Hematopoietic multipotent progenitor cell treated with erythropoietin and hydrocortisone succinate and interleukin-3 and kit ligand, for 8 days (in vitro differentiated cells): ENCODE measurements at places on chromosomes 6 and 20.

- DNase-seq, result no peak
Observed at GRCh38 chr20:1813674-1814635, 81.3 kb upstream of the SIRPA start.

GRCh38 chr6:158026054-158026900, 44.6 kb downstream of the SYNJ2 start:
- DNase-seq, result peak; percentile 62

DNA sequence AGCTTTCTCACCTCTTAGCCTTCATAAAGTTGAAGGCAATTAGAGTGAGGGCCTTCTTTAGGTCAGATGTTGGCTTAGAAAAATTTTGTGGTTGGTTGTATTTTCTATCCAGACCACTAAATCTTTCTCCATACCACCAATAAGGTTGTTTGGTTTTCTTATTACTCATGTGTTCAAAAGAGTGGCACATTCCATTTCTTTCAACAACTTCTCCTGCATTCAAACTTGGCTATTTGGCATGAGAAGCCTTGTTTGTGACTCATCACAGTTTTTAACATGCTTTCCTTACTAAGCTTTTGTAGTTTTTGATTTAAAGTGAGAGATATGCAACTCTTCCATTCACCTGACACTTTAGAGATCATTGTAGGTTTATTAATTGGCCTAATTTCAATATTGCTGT, 949.6 kb downstream of the TBC1D32 start:
- DNase-seq, result no peak

DNA sequence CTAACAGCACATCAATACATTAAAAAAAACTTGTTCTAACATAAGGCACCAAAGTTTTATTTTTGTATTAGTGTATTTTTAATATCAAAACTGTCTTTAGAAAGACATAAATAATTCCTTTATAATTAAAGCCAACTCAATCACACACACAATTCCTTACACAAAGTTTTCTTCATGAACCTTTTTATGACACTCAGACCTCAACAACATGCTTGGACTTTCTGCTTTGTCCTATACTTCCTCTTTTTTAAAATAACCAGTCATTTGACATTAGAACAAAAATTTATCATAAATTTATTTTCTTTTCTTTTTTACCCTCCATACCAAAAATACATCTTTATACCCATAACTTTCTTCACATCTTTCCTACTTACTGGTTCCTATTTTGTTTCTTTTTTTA, 292.0 kb upstream of the ARID1B start:
- no peak for DNase-seq

DNA sequence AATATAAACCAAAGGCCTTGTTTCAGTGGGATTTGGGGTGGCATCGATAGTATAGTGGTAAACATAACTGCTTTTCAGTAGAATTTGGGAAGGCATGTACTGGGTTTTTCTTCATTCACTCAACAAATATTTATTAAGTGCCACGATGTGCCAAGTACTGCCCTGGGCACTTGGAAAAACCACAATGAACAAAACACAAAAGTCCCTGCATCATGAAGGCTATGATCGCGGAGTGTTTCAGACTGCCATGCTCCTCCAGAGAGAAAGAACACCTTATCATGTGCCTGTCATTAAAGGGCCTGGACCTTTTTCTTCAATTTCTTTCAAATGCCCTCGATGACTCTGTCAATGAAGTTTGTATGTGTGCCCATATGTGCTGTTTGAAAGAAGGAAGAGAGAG, 59.2 kb upstream of the CEP85L start:
- no peak for DNase-seq

DNA sequence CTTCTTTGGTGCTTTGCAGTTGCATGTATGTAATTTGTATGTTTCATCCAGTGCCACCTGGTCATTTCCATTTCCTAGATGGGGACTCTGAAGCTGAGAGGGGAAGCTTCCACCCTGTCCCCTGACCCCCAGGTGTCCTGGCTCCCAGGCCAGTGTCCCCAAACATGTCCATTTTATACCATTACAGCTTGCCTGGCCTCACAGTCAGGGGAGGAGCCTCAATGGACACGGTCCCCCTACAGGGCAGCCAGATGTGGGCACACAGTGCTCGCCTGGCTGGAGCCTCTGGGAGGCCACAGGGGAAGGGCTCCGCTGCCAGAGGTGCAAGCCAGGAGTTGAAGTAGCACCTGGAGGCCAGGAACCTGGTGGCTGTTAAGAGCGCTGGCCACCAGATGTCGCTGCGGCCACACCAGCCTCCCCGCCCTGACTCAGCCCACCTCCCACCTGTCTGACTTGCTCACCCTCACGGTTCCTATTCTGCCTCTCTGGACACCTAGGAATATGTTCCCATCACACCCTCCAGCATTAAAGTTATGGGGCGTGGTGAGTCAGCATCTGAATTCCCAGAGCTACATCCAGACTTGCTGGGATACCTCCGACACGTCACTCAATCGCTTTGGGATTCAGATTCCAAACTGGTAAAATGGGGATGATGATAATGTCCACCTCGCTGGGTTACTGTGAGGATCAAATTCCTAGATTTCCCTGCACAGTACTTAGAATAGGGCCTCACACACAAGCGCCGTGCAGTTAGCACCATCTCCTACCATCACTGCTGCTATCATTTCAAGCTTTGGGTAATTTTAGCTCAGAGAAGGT, 107.4 kb downstream of the SULF2 start:
- DNase-seq, result peak; percentile 21

DNA sequence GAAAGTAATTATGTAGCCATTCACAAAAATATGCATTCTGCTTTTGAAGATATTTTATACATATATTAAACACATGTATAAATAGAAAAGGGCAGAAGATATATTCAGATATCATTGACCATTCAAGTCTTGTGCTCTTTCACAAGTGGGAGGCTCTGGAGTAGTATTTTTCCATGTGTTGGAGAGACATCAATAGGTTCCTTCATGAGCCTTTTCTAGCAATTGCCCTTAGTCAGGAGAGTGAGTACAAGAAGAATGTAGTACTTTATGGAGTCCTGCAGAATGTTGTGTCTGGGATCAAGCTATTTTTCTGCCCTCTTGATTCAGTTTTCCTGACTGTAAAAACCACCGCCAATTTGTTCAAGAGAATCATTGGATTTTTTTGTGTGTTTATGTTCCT, 117.9 kb downstream of the LRRC1 start:
- DNase-seq, result no peak

GRCh38 chr6:158764183-158764849, 54.9 kb downstream of the EZR start:
- DNase-seq, result no peak

- no peak for DNase-seq
Observed at GRCh38 chr6:98352348-98352747, 482.0 kb upstream of the POU3F2 start.

GRCh38 chr6:157034436-157035230, 257.5 kb downstream of the ARID1B start:
- peak; percentile 72 for DNase-seq

GRCh38 chr20:33370291-33370690, 31.0 kb downstream of the CDK5RAP1 start:
- DNase-seq, result no peak
